ENCODE measurements at places on chromosomes 1 and 21.

- no peak for DNase-seq
Observed at GRCh38 chr1:9426291-9426711, 113.0 kb upstream of the SLC25A33 start.

- no peak for DNase-seq
Observed at GRCh38 chr1:199163670-199164069, 524.8 kb downstream of the PTPRC start.

DNA sequence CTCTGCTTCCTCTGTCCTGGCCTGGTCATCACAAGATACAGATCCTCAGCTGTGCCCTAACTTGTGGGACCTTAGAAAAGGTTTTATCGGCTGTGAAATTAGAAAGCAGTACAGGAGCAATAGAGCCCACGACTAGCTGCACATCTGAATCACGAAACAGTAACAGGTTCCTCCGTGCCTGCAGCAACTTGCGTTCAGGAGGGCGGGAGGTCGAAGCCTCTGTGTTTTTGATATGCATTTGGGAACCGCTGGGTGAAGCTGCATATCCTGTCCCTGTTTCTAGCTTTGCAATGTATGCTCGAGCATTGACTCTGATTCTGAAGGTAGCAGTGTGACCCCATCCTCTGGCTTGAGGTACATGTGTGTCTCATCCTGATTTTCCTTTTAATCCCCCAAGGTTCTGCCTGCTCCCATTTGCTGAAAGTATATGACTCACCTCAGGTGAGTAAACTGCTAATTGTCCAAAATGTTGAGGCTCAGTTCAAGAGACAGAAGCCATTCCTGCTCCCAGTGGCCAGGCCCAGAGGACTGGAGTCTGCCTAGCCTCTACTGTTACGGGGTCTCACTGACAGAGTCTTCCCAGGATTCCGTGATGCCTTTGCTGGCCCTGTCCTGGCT lies 44.3 kb downstream of the SCCPDH start:
- no peak for DNase-seq

DNA sequence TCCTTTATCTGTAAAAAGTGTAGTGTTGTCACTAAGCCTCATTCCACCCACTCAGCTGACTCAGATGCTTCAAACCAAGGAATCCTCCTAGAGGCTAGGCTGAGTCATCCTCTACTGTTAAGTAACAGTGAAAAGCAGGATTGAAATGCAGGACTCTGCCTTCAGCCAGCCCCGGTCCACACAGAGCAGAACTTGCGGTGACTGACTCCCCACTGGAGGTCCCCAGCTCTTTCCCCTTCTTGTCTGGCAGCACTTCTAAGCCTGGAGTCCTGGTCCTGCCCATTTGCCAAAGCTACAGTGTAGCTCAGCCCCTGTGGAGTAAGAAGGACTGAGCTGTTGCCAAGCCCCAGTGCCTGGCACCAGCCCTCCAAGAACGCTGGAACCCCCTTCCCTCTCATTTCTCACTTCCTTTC lies 1.7 kb downstream of the RAB7B start:
- no peak for DNase-seq

All from NCI-H526 treated with DMSO at 0.1 percent for 48 hours (cell line).